ENCODE measurements at places on chromosomes 4 and X.

DNA sequence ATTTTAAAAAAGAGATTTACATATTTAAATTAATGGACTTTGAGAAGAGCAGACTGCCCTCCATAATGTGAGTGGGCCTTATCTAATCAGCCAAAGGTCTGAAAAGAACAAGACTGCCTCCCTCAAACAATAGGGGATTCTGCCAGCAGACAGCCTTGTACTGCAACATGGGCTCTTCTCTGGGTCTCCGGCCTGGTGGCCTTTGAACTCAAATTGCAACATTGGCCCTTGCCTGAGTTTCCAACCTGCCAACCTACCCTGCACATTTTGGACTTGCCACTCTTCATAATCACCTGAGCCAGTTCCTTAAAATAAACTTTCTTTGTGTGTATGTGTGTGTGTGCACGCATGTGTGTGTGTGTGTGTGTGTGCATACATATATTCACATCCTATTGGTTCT is 90.8 kb upstream of the OTUD4 start:
- DNase-seq, result no peak

DNA sequence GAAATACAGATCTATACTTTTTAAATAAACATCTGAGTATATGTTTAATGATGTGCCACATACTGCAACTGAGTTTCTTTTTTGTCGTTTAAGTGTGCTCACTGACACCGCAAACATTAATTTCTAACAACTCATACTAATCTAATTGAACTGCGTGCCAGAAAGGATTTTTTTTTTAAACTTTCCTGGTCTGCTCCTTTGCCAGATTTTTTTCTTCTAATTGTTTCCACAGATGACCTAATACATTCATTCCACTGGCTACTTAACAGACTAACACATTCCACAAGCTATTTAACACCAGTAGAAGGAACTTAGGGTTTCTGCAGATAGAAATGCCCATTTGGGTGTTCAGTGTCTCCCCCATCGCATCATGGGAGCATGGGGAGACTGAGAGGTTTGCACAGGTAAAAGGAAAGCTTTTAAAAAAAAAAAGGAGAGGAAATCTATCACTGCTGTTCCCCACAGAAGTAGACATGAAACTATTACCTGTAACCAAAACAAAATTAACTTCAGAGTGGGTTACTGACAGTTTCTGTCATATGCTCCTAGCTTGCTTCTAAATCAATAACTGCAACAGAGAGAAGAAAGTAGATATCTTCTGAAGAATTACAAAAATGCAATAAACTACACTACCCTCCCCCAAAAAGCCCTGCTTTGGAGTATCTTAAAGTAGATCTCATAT is 31.6 kb downstream of the SH3KBP1 start:
- DNase-seq, result no peak

GRCh38 chr4:38164346-38164745 is 204.1 kb downstream of the PTTG2 start:
- no peak for DNase-seq

- no peak for DNase-seq
Measured at GRCh38 chrX:110081320-110081719, 78.4 kb downstream of the TMEM164 start.

- no peak for DNase-seq
Measured at GRCh38 chr4:2036866-2037265, 22.3 kb upstream of the NAT8L start.

- no peak for DNase-seq
Measured at GRCh38 chr4:96016634-96017299, 176.9 kb downstream of the PDHA2 start.

DNA sequence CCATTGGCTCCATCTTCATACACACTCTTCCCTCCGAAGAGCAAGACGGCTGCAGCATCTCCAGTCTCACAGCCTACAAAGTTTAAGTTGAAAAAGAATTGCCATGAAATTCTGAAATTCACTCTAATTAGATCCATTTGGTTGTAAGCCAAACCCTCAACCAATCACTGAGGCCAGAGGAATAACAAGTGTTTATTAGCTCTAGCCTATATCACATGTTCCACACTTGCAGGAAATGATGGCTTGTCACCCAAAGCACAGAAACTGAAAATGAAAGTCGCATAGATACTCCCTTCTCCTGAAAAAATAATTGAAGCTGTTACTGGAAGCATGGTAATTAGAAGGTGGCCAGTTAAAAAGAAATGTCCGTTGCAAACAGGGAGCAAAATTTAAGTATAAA is 1071.8 kb downstream of the CCSER1 start:
- peak; percentile 38 for DNase-seq

DNA sequence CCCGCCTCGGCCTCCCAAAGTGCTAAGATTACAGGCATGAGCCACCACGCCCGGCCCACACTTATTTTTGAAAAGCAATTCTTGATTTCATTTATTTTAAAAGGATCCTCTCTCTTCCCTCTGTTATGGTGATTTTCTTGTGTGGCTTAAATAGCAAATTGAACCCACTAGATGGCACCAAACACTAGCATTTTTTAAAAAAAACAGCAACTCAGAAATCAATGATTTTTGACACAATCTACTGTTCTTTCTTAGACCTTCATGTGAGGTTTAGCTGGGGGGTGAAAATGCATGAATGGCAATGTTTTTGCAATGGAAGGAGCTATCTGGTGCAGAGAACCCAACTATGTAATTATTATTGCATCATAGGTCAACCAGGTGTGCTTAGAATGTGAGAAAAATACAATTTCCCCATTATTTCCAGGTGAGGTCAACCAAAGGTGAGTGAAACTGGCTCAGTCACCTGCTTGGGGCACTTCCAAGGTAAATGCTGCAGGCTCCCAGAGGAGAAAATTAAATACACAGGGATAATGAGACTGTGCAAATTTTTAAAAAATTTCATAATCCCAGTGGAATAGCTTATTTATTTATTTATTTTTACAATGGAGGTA is 226.7 kb upstream of the PRKX start:
- DNase-seq, result no peak

GRCh38 chr4:118739022-118739713 is 54.0 kb downstream of the METTL14 start:
- DNase-seq, result no peak

GRCh38 chrX:12210971-12211370 is 72.7 kb downstream of the FRMPD4 start:
- DNase-seq, result no peak

DNA sequence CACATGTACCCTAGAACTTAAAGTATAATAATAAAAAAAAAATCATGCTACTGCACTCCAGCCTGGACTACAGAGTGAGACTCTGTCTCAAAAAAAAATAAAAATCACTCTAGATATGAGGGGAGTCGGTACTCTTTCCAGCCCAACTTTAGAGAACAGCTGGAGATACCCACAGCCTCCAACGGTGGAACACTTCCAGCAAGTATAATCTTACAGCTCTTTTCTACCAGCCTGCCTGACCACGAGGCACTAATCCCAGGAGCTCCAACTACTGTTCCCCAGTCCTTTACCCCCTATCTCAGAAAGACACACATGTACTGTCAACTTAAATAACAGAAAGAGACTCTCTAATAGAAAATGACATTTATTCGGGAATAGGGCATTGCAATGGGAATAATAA is 46.8 kb downstream of the STEEP1 start:
- DNase-seq, result no peak
